ENCODE measurements at places on chromosomes 3 and 15.

- no peaks in the 10 kb centered on the region for H3K4me1 ChIP-seq
- DNase-seq, result no peak
- H3K27me3 ChIP-seq, result peaks cover 6% of the 10 kb centered on the region
- no peak overlapping the region for H3K27ac ChIP-seq
Measured at GRCh38 chr3:139281522-139282196, 62.2 kb upstream of the MRPS22 start.

GRCh38 chr3:15934389-15935195, 136.8 kb upstream of the ANKRD28 start:
- no peak for DNase-seq
- H3K27me3 ChIP-seq, result no peaks in the 10 kb centered on the region
- no peaks in the 10 kb centered on the region for H3K36me3 ChIP-seq
- no peak overlapping the region for H3K27ac ChIP-seq
- H3K4me3 ChIP-seq, result no peak overlapping the region

DNA sequence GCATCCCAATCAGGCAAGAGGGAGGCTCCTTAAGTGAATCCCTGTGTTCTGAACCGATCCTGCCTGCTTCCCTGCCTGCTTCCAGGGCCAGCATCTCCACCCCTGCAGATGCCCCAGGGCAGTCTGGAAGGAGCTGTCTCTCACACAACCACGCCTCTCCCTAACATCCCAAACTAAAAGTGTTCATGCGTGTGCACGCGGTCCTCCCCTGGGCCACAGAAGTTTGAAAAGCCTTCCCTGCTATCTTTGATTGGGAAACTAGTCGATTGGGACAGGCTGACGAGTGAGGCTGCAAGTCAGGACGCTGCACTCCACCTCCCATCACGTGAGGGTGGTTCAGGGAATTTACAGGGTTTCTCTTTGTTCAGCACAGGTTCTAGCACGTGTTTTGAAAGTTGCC, 340.9 kb upstream of the ICE2 start:
- H3K36me3 ChIP-seq, result no peaks in the 10 kb centered on the region
- H3K27ac ChIP-seq, result no peak overlapping the region
- H3K4me1 ChIP-seq, result peaks cover 12% of the 10 kb centered on the region

GRCh38 chr3:65714134-65714533, 324.6 kb downstream of the MAGI1 start:
- H3K4me1 ChIP-seq, result no peaks in the 10 kb centered on the region
- H3K27ac ChIP-seq, result no peak overlapping the region
- H3K36me3 ChIP-seq, result no peaks in the 10 kb centered on the region
- no peak overlapping the region for H3K4me3 ChIP-seq
- no peaks in the 10 kb centered on the region for H3K27me3 ChIP-seq

Measured in natural killer cell treated with Interleukin-12 subunit alpha and Interleukin-12 subunit beta and Interleukin-15 and Interleukin-18, amount 100 ng/mL, for 72 hours (primary cell).